ENCODE measurements at places on chromosomes 2 and 18. TPM values are rescaled to one million over a fixed set of nuclear protein-coding genes. Genes with fewer than 3 reads are reported as not detected.

ARMC9 gene
- total RNA-seq: 1.4 TPM

LYG2 gene
- total RNA-seq: not detected

RNF125 gene
- 40.3 TPM for total RNA-seq

MAIP1 gene
- 21.3 TPM for total RNA-seq

GAL3ST2 gene
- total RNA-seq: not detected

DNAH7 gene
- not detected for total RNA-seq

MDH1B gene
- not detected for total RNA-seq

STAT4 gene
- 95.0 TPM for total RNA-seq

CLHC1 gene
- total RNA-seq: 16.1 TPM

SERPINB10 gene
- total RNA-seq: not detected

FASTKD1 gene
- 35.9 TPM for total RNA-seq

SMPD4 gene
- 72.7 TPM for total RNA-seq

CD207 gene
- total RNA-seq: not detected

SOX11 gene
- total RNA-seq: not detected

VIT gene
- total RNA-seq: not detected

CCDC178 gene
- not detected for total RNA-seq

LPIN1 gene
- total RNA-seq: 81.1 TPM

AFF3 gene
- 1.2 TPM for total RNA-seq

POMC gene
- total RNA-seq: 3.4 TPM

OXER1 gene
- 0.49 TPM for total RNA-seq

HSPE1 gene
- 110 TPM for total RNA-seq

CNRIP1 gene
- not detected for total RNA-seq

CCDC148 gene
- not detected for total RNA-seq

LRP2 gene
- 0.07 TPM for total RNA-seq

TTC21B gene
- 20.4 TPM for total RNA-seq

PLB1 gene
- 0.98 TPM for total RNA-seq

DES gene
- total RNA-seq: not detected

GPR45 gene
- total RNA-seq: not detected

RTP5 gene
- not detected for total RNA-seq

NETO1 gene
- total RNA-seq: not detected

LBX2 gene
- total RNA-seq: 0.42 TPM

ABCG5 gene
- not detected for total RNA-seq

BUB1 gene
- total RNA-seq: 88.5 TPM
